ENCODE measurements at places on chromosomes 6 and 20.

DNA sequence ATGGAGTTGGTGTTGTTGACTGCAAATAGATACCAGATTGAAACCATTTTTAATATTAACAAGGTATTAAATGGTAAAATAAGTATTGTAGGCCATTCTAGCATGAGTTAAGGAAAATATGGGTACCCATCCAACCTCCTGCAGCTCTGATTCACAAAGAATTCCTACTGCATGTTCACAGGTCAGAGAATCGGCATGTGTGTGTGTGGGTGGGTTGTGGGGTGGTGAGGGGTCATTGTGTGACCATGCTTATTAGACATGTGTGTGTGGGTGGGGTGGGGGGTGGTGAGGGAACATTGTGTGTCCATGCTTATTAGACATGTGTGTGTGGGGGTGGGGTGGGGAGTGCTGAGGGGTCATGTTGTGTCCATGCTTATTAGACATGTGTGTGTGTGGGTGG, 3.2 kb downstream of the IYD start:
- no peak for DNase-seq

- no peak for DNase-seq
These were observed 244.7 kb downstream of the PTPRK start for GRCh38 chr6:128275681-128276080.

DNA sequence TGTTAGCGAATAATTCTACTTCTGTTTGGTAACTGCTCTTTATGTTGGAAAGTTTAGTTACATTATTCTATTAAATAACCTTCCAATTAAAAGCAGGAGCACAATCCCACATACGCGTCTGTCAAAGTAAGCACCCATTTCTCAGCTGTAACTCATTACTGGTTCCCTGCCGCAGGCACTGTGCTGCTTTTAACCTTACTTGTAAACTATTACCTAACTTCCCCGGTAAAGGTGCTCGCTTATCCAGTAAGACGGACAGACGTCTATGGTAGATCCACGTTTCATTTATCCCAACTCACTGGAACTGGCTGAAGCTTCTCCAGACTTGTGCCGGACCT, 529 bp upstream of the ENPP4 start:
- no peak for DNase-seq

- no peak for DNase-seq
These were observed 92.5 kb downstream of the SESN1 start for GRCh38 chr6:109002051-109002697.

- DNase-seq = no peak
These were observed 19.7 kb upstream of the UST start for GRCh38 chr6:148727104-148727503.

DNA sequence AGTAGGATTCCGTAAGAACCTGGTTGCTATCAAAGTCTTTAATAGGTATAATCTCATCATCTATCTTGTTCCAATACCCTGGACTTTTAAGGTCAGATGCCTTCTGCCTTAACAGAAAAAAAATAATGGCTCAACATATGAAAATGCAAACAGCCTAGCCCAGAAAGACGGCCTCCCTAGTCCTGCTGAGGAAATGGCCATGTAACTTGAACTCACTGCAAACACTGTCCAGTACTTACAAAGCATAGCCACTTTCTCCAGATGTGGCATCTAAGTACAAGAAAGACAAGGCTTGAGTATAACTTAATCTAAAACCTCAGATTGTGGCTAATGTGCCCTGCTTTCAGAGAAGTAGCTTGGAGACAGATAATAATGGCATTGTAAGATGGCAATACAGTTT, 26.5 kb downstream of the FASTKD5 start:
- DNase-seq = no peak

GRCh38 chr20:8471465-8471864, 339.4 kb downstream of the PLCB1 start:
- no peak for DNase-seq

GRCh38 chr20:24469116-24469893, at the start of gene SYNDIG1:
Gene SYNDIG1, plus strand, starts transcription at chr20:24469629. Its CDS starts 73,469 bp downstream, at chr20:24543098.
- peak; percentile 12 for DNase-seq

GRCh38 chr6:36360241-36361054, 23.8 kb upstream of the BNIP5 start:
- DNase-seq = peak; percentile 87

GRCh38 chr6:139311831-139312230, 20.0 kb upstream of the TXLNB start:
- DNase-seq = no peak

DNA sequence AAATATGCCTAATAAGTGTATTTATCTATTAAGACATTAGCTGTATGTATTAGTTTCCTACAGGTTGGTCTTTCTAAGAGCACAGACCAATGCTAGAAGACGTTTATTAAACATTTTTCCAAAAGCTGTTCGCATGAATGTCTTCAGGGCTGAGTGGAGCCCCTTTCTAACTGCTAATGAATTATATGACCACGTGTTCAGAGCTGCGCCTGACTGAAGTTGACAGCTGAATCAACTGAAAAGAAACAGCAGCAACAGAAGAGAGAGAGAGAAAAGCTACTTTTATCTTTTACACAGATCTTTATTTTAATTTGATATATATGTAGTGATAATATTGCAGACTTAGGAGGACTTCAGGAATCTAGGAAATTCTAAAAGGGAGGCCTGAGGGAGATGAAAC, 75.2 kb upstream of the ARID1B start:
- DNase-seq = no peak

DNA sequence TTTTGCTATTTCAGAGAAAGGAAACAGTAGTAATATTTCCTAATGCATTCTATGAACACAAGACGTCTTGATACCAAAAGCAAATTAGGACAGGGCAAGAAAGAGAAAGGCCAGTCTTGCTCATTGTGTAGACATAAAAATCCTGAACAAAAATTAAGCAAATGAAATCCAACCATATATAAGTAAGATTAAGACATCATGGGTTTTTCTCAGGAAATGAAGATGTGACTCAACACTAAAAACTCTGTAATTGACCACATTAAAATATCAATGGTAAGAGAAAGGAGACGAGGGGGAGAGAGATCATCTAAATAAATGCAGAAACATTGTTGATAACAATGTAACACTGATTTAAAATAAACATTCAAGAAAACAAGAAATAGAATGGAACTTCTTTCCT, 205.4 kb downstream of the SOD2 start:
- DNase-seq = no peak

DNA sequence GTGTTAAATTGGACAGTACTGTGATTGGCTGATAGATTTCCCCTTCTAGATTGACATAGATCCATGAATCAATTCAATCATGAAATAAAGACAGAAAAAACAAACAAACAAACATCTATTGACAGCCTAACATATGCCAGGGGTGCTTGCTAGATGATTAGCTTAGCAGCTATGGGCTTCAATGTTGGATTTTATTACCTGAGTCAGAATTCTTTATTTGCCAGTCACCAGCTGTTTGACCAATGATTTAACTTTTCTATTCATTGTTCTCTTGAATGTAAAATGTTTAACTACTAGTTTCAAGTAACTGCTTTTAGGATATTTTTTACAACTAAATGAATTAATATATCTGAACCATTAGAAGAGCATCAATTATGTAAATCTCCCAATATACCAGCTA, 901.3 kb upstream of the CITED2 start:
- DNase-seq = no peak

GRCh38 chr20:19964289-19965265, 52.6 kb upstream of the NAA20 start:
- DNase-seq = no peak

- no peak for DNase-seq
These were observed 12.1 kb upstream of the SUMO4 start for GRCh38 chr6:149387779-149388512.

- no peak for DNase-seq
These were observed 452.1 kb upstream of the PLCB4 start for GRCh38 chr20:8616792-8617191.

- no peak for DNase-seq
These were observed 459.2 kb downstream of the RFPL4B start for GRCh38 chr6:112806163-112806865.

DNA sequence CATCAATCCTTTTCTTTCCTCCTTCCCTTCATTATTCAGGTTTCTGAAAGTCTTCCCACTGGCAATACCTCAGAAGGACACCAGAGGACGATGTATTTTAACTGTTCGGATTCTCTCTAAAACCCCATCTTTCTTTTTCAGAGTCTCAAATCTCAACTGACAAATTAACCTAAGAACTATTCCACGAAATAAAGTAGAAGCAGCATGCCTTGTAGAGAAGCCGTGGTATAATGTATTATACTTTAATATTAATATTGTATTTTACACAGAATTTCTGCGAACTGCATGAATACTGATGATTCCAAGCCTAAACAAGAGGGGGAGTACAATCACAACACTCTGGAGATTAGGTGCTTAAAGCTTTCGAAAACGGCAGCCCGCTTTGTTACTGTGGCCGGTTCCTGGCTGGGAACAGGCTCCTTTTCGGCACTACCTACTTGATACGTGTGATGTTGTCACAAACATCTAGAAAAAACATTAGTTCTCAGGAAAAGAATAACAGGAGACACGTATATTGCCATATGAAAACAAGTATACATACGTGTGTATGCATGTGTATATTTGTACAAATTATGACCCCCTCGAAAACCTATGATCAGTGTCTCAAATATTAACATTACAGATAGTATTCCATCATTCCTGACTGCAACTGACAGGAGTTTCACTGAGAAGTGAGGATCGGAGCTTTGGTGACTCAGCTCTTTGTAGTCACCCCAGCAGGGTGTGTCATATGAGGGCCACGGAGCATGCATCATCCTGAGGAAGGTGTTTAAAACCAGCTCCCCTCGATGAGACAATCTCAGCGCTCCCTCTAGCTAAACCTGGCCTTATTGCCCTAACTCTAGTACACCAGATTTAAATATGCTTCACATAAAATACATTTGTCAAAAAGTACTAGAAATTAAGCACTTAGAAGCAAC, 319.7 kb upstream of the TCF21 start:
- DNase-seq = peak; percentile 69

- no peak for DNase-seq
These were observed 19.5 kb upstream of the SLC22A7 start for GRCh38 chr6:43278524-43279078.

DNA sequence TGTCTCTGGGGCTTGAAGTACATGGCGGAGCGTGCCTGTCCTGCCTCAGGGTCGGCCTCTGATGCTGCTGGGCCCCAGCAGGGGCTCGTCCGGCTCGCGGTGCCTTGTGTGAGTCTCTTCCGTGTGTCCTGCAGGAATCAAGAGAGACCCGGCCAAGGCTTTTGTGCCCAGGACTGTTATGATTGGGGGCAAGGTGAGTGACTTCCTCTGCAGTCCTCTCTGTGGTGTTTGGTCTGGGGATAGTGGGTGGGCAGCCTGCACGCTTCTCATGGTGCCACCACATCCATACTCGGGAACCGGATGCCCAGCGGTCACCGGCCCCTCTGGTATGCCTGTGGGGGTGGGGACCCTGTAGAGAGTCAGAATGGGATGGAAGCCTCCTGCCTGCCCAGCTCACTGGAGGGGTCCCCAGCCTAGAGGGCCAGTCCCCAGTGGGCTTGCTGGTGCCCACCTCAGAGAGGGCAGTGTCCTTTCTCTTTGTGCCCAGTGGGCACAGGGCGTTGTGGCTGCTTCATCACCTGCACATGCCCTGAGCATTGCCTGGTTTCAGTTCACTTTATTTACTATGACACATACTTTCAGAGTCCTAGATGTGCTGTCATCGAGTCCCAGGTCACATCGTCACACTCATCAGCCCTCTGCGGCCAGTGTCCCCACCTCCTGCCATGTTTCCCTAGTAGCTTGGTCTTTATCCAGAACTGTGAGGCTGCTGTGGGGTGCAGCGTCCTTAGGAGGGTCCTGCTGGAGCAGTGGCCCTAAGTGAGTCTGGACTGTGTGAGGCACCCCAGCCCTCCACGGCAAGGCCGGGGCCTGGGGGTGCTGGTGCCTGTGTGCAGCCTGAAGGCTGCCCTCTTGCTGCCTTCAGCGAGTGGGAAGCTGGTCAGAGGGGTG, 40.7 kb downstream of the PYGB start:
- no peak for DNase-seq

DNA sequence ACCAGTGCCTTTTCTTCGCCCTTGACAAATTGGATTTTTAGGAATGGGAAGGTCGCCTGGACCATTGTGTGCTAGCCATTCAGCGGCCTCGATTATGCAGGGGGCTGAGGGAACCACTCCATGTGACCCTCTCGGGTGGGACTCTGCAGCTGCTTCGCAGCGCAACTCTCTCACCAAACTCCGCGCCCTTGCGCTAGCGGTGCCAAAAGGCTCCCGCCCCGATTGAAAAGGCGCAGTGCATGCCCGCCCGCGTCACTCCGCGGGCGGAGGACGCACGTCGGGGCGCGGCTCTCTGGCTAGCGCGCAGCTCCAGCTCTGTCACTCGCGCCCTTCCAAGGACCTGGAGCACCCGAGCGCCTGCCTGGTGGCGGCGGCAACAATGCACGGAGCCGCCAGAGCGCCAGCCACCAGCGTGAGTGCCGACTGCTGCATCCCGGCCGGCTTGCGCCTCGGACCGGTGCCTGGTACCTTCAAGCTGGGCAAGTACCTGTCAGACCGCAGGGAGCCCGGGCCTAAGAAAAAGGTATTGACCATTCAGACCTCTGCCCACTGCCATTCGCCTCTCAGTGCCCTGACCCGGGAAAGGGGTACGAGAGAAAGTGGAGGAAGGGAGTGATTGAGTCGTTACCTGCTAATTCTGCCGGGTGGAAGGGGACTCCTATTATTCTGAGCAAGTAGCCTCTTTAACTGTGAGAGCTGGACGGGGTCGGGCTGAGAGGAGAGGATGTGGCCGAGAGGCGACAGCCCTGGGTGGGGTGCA, at the start of gene PRDM13:
Gene PRDM13, plus strand, starts transcription at position 178 of the 760 bp plus-strand sequence. Its CDS starts 202 bp downstream, at position 380.
- DNase-seq = no peak

- DNase-seq = no peak
These were observed 4.9 kb upstream of the TBX18 start for GRCh38 chr6:84769306-84769705.

DNA sequence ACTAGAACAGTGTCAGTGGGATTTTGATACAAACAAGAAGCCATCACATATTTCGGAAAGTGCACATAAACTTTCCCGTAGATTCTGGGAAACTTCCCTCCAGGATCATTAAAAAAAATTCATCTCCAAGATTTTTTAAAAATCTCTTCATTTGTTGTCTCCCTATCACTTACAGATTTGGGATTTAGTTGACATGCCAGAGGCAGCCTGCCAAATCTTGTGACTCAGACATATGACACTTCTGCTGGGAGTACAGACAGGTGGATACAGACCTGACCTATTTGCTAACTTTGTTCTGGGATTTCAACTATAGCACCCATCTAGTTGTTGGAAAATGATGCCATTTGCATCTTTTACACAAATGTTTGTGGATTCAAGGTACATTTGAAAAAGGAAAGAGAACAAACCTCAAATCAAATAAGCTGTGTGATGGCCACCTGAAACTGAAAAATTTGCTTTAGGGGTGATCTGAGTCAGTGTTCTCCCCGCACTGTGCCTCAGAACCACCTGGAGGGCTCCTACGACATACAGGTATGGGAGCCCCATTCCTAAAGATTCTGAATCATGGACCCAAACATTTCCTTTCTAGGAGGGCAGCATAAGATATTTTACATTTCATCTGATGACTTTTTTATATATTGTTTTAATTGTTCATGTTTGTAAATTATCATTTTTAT, 21.9 kb upstream of the CD2AP start:
- DNase-seq = no peak

DNA sequence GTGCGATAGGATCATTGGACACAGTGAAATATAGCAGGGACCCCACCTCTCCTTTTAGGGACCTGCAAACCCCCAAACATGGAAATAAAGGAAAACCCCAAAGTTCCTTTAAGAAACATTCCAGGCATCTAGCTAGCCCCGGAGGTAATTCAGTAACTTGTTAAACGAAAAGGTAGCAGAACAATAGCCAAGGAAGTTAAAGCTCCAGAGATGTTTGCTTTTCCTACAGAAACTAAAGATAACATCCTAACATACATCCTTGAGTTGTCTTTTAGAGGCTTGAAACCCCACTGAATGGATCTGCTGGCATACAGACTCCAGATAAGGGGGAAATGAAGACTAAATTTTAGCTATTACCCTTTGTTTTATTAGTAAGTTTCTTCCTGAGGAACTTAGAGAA, 51.0 kb downstream of the FAM184A start:
- no peak for DNase-seq

All from HEK293T (cell line).